Stimulated activated CD8-positive, alpha-beta memory T cell treated with anti-CD3 and anti-CD28 coated beads, Interleukin-15, amount 100 ng/mL, for 48 hours (primary cell): ENCODE measurements at places on chromosomes 12 and 14.

DNA sequence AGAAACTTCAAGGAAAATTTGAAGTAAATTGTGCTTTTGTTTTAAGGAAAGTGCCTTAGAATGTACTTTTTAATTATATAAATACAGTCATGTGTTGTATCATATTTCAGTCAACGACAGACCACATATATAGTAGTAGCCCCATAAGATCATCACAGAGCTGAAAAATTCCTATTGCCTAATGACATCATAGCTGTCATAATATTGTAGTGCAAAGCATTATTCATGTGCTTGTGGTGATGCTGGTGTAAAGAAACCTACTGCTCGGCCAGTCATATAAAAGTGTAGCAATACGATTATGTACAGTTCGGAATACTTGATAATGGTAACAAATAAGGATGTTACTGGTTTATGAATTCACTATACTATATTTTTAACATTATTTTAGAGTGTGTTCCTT lies 198.9 kb upstream of the SLC16A7 start:
- no peak for DNase-seq

DNA sequence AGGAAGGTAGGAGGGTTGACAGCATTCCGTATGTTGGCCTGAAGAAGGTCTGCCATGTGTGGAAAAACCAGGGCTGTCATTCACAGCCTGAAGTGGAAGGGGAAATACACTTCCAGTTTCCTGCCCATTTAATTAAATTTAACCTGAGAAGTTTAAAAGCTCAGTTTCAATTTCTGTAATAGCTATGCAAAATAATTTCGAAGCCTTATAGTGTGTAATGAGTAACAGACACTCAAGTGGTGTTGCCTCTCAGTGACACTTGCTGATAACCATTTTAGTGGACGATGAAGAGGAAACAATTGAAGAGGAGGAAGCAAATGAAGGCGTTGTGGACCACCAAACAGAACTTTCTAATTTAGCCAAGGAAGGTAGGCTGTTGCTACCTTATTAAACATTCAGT lies 44.8 kb downstream of the EP400 start:
- DNase-seq, result no peak

DNA sequence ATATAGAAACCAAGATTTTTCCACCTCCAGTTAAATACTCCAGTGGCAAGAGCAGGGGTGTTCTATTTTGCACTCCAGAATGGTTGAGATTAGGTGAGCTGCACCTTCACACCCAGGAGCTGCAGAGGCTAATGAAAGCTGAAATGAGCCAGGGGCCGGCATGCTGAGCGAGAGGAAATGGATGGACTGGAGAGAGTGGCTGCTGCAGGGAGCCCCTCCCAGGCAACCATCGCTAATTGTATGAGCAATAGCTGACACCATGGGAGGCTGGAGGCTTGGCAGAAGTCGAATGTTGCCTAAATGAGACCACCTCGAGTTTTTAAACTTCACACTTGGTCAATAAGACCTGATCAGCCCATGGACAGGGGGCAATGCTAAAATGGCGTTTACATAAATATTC lies 301.8 kb upstream of the TMPO start:
- DNase-seq, result no peak

GRCh38 chr14:105087308-105087962 lies 22.2 kb upstream of the GPR132 start:
- no peak for DNase-seq

- no peak for DNase-seq
Measured at GRCh38 chr12:45775964-45776363, 46.5 kb downstream of the ARID2 start.

- no peak for DNase-seq
Measured at GRCh38 chr14:32090686-32091085, 13.6 kb downstream of the ARHGAP5 start.
